ENCODE measurements at places on chromosomes 2 and 18.

- DNase-seq, result no peak
Measured at GRCh38 chr2:127753374-127753773, 52.1 kb downstream of the SFT2D3 start.

DNA sequence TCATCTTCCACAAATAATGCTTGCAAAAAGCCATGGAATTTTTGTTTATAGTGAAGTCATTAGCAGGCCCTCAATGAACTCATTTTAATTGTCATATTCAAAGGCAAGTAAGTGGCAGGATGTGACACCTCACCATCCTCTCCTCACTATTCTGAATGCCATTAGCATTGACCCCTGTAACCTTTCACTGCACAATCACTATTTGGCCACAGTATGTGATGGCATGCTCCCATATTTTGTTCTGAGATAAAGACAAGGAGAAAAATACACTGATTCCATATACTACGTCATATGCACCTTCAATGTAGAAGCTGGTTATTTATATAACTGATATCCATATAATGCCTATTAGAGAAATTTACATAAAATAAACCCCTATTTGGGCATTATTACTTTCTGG, 1443.2 kb downstream of the SUCLG1 start:
- DNase-seq, result no peak

GRCh38 chr2:58732999-58733398, 491.9 kb upstream of the FANCL start:
- DNase-seq, result no peak

- DNase-seq, result no peak
Measured at GRCh38 chr2:172775319-172775718, 39.7 kb downstream of the RAPGEF4 start.

GRCh38 chr18:22136395-22136794, 33.0 kb upstream of the GATA6 start:
- DNase-seq, result no peak

GRCh38 chr18:49360582-49360981, 99.9 kb downstream of the DYM start:
- DNase-seq, result peak; percentile 25

- DNase-seq, result peak; percentile 18
Measured at GRCh38 chr2:78351208-78351607, 674.3 kb upstream of the REG3G start.

DNA sequence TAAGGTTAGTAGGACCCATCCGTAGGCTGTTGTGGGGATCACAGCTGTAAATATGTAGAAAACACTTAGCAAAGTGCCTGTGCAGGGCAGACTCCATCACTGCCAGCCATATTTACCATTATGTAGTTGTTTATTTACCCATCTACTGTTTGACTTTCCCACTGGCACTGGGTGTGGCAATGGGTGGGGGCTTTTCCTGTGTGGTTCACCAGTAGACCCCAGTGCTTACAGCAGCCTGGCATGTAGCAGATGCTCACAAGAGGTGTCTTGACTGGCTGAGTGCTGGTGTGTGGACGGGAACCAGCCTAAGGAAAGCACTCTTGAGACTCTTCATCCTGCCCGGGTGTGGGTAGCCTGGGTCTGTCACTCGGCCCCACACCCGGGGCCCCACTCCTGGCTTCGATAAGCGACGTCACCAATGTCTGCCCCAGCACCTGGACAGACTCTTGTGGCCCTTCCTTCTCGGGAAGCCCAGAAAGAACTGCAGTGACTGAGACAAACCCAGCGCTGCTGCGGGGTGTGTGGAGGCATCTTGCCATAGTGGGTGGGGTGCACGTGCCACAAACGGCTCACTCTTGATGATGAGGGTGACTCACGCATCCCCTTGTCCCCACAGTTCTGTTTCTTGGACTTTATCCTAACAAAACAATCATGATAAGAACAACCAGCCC, 78.3 kb downstream of the HDAC4 start:
- DNase-seq, result no peak

DNA sequence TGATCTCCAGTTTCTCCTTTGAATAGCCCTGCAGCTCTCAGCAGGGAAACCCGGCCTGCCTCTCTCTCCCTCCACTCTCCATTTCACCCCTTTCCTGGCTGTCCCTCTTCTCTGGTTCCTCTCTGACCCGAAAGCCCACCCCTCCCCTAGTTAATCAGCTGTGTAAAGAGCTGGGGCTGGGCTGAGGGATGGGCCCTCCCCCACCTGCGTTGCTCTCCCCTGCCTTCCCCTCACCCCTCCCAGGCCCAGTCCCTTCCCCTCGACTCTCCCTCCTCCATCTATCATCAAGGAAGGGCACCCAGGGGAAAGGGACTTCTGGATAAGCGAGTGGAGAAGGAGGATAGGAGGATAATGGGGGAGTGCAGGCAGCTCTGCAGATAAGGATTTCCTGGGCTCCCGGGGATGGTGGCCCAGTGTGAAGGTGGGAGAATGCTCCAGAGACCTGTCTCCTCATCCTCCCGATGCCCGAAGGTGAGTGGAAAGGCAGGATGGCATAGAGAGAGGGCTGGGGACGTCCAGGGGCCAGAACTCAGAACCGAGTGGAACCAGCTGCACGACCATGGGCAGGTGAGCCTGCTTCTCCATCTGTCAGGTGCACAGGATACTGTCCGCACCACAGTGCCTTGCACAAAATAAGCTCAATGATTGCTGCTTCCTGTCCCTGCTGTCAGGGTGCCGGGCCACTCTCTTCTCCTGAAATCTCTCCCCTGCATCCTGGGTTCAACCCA, 12.0 kb downstream of the SLC30A3 start:
- DNase-seq, result no peak

GRCh38 chr2:7324706-7325105, 407.5 kb downstream of the RNF144A start:
- DNase-seq, result no peak

DNA sequence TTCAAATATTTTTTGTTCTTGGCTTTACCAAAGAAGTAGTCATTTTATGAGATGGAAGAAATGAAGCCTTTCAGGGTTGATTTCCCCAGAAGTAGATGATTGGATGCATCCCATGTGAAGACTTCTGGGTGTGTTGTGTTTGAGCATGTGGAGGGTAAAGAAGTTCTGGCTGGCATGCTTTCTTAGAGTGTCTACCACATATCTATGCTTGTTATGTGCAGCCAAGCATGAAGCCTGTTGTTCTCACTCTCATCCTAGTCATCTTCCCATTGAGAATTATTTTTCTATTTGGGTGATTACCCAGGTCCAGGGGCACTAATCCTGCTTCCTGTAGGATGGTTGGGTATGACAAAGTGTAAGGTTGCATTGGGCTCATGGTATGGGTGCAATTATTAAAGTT, 472.9 kb downstream of the PTPRM start:
- no peak for DNase-seq

DNA sequence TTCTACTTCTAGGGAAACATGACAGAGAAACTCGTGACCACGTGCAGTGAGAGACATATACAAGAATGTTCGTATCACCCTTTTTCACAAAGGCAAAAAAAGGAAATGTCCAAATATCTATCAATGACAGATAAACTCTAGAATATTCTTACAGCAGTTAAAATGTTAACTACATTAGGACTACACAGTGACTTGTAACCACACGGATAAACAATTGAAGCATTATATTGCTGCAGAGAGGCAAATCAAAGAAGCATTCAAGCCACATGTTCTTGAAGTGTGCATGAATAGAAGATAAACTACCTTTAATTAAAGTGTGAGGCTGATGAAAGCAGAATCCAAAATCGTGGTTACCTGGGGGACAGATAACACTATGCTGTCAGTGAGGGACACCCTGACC, 935.3 kb upstream of the KLHL29 start:
- DNase-seq, result no peak

- no peak for DNase-seq
Measured at GRCh38 chr18:24270358-24270936, 127.2 kb downstream of the OSBPL1A start.

GRCh38 chr18:9260388-9261380, 73.9 kb upstream of the TWSG1 start:
- no peak for DNase-seq

GRCh38 chr2:109497463-109497862, 116.3 kb downstream of the SEPTIN10 start:
- no peak for DNase-seq

DNA sequence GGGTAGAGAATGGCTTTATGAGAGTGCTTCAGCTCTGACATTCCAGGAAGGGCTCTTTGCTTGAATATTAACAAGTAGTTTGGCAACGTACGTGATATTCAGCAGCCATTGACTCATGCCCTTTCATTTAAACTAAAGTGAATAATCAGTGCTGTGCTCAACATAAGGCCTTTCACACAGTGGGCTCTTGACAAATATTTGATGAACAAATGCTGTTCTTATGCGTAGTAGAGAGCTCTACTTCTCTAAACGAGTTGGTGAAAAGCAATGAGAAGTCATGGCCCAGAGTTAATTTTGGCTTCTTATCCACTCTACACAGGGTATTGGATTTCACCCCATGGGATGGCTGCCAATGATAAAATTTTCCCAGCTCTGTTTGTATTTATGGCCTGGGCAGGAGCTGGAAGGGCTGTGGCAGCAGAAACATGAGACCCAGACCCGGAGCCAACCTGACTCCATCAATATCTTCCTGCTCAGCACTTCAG, 338.9 kb downstream of the CCDC85A start:
- no peak for DNase-seq

GRCh38 chr2:63841254-63842022, at the start of gene UGP2:
Gene UGP2, plus strand, starts transcription at chr2:63841896. Its CDS starts 290 bp downstream, at chr2:63842186.
- peak; percentile 88 for DNase-seq

GRCh38 chr2:47033102-47033880, 117.7 kb upstream of the MCFD2 start:
- no peak for DNase-seq

- no peak for DNase-seq
Measured at GRCh38 chr2:64245631-64246030, 101.4 kb upstream of the PELI1 start.

GRCh38 chr18:49073437-49073836, 122.7 kb upstream of the SMAD7 start:
- no peak for DNase-seq

DNA sequence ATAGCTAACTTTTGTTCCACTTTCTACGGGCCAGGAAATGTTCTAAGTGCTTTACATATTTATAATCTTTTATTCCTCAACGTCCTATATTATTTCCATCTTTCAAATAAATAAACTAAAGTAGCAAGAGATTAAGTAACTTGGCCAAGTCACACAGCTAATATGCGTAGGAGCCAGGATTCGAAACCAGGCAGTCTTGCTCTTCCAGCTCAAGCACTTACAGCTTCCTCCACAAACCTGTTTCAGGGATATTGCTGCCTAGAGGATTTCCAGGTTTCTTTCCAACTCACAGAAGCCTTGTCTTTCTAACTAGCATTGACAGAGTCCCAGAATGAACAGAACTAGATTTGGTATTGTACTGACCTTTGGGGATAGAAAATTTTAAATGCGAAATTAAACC, 102.5 kb downstream of the FIGN start:
- peak; percentile 24 for DNase-seq

- DNase-seq, result no peak
Measured at GRCh38 chr2:239015901-239016675, 168.2 kb downstream of the TWIST2 start.

- no peak for DNase-seq
Measured at GRCh38 chr2:36754578-36754977, 58.1 kb downstream of the VIT start.

DNA sequence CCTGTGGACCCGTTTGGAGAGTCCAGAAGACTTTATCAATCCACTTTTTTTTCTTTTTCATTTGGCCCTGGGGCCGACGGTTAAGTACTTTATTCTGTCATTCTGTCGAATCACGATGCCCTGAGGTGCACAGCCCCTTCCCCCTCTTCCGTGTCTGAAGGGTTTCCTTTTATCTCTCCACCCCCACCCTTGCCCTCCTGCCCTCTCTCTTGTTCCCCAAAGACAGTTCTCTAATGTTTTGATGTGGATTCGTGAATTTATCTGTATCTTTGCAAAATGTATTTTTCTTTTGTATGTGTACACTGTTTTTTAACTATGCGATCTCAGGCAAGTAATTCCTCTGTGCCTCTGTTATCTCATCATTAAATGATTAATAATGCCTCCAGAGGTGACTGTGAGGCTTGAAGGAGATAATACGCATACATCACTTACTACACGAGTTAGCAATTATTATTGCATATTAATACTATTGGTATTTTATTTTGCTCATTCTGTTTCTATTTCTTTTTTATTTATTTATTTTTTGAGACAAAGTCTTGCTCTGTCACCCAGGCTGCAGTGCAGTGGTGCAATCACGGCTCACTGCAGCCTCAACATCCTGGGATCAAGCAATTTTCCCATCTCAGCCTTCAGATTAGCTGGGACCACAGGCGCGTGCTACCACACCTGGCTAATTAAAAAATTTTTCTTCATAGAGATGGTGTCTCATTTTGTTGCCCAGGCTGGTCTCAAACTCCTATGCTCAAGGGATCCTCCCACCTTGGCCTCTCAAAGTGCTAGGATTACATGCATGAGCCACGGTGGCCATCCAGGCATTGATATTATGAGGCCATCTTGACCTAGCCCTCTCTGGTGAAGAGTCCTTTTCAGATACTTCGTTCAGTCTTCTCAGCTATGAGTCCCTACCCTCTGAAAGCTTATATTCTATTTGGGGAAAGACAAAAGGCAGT, 1.4 kb upstream of the CASP8 start:
- no peak for DNase-seq

GRCh38 chr2:120823551-120823950, 87.9 kb downstream of the GLI2 start:
- no peak for DNase-seq

DNA sequence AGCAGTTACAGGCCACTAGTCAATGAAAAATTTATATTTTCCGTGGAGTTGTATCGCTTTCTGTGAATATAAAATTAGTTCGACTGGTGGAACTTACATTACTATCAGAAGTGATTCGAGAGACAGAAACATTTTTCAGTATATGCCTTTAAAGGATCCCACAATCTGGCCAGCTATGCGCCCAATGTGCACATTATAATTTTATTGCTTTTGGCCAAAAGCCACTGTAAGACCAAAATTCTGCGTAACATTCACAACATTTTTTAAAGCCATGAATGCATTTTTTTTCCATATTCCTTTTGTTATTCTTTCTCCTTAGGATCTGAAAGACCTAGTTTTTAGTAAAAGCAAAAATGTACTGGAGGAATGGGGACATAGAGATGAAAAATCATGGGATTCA, 131.0 kb upstream of the CHAC2 start:
- no peak for DNase-seq

DNA sequence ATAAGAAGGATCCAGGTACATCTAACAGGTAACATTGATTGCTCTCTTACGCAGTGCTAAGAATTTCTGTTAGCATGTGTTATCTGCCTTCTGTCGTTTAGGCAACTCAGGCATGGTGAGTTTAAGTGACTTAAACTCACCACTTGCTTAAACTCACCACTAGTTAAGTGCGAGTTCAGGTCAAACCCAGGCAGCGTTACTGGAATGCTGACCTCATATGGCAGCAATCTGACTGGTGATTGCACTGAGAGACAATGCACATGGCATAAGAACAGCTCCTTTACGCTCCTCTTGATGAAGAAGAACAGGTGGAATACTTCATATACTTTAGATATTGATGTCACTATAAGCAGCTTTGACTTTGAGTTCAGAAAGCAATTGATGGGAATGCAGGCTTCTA, 954.1 kb downstream of the SOCS6 start:
- DNase-seq, result no peak

DNA sequence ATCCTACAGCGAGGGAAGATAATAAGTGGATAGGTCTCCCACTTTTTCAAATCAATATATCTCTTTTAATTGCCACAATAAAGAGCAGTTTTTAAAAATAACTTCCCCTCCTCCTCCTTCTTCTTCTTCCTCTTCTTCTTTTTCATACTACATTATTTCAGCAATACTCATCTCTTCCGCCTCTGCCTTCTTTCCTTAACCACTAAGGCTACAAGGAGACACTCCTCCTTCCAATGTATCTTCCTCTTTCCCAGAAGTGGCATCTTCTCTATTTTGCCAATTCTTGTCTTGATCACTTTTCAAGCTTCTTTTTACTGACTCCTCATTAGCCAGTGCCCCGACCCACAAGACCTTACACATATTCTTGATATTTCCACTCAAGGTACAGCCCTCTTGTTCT, 546.6 kb upstream of the CHAC2 start:
- no peak for DNase-seq

All from trophoblast cell (in vitro differentiated cells and primary cell).